Activated CD8-positive, alpha-beta memory T cell treated with anti-CD3 and anti-CD28 coated beads for 4 hours (primary cell): ENCODE measurements at places on chromosomes 6 and 20.

GRCh38 chr6:134574491-134574890, 256.6 kb upstream of the SGK1 start:
- DNase-seq: no peak

DNA sequence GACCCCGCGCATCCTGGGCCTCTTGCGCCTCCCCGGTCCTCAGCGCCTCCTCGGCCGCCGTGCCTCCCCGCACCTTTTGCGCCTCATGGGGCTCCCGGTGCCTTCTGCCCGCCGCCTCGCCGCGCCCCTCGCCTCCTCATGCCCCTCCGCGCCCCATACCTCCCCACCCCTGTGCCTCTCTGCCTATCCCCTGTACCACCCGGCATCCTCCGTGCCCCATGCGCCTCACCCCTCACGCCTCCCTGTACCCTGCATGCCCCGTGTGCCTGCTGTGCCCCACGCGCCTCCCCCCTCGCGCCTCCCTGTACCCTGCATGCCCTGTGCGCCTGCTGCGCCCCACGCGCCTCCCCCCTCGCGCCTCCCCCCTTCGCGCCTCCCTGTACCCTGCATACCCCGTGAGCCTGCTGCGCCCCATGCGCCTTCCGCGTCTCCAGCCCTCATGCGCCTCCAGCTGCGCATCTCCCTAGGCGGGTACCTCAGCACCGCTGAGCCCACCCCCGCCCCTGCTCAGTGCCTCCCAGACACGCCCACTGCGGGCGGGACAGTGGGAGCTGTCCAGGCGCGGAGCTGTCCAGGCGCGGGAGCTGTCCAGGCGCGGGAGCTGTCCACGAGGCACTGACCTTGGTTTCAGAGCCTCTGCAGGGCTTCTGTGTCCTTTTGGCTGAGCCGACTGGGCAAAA, 37.1 kb downstream of the IGF2R start:
- DNase-seq: no peak

GRCh38 chr20:1894951-1895673, at the start of gene SIRPA:
Gene SIRPA (plus strand): TSS chr20:1895407. CDS start chr20:1895448, 41 bp downstream.
- DNase-seq: no peak

- no peak for DNase-seq
Observed at GRCh38 chr6:111747829-111748228, 125.4 kb downstream of the FYN start.

DNA sequence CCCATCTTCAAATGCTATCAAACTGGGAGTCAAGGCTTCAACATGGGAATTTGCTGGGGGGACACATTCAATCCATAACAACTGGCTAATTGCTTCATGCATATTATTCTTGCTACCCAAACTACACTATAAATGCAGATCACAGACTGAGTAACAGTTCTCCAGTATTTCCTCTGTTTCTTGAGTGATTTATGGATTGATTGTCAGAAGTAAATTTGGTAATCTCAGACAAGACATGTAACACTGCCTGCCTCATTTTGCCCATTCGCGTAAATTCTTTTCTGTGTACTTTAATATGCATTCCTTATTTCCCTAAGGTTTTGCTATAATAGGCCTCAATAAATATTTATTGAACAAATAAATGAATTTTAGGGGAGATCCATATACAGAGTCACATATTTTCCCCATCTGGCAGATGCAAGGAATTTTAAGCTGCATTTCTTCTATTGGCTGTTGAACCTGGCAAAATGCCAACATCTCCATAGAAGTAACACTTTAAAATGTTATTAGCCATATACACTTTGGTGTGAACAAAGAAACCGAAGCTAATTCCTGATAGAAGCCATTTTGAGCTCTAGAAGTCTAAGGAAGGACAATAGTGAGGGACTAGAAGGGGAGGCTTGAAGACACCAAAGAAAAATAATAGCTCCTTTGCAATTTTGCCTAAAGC, 98.2 kb downstream of the QRSL1 start:
- DNase-seq: no peak

DNA sequence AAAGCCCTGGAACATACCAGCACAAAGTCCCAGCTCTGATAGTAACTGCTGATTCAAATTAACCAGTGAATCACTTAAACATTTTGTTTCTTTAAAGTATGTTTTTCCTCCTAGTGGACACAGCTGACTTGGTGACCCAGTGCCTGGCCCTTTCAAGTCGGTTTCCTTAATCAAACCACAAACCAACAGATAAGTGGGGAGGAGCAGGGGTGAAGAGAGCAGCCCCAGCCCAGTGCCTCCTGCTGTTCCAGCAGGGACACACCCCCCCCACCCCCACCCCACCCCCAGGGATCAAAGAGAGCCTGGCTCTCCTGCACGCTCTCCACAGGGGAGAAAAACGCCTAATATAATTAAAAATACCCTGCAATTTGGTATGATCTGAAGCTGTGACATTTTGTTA, 55.4 kb upstream of the TBXT start:
- DNase-seq: no peak

DNA sequence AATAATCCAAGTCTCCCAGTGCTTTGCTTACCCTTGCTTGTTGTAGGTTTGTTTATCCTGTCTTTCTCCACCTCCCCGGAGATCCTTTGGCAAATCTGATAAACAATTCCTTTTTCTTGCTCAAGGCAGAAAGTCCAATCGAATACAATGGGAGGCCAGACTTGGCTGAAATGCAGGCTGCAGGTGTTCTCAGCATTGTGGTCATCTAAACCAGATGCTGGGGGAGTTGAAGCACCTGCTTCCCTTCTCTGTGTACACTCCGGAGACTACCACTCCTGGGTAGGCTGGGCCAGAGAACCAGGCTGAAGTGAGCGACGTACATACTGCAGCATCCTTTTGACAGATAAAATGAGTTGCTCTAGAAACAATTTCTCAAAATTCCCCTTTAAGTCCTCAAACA, 82.6 kb upstream of the PREP start:
- DNase-seq: no peak

DNA sequence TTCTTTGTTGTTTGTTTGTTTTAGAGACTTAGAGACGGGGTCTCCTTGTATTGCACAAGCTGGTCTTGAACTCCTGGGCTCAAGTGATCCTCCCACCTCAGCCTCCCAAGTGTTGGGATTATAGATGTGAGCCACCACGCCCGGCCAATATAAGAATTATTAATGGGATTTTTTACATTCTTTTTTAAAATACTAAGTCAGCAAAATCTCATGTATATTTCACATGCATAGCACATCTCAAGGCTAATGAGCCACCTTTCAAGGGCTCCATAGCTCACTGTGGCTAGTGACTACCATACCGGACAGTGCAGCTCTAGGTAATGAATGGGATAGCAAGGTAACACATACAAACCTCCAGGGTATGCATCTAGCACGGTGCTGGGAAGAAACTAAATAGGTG, 361.4 kb downstream of the SAMD5 start:
- no peak for DNase-seq

DNA sequence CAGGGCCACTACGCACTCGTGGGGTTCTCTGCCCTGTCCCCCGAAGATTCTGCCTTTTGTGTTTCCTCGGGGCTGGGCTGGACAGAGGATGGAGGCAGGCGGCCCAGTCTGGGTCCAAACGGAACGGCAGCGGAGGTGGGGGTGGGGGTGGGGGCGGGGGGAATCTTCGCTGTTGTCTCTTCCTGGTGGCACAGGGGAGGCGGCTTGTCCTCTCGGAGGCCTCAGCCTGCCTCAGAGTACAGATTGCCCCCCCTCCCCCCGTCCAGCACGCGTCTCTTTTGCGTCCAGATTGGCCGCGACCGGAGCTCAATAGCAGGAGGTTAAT, 1.4 kb upstream of the INSM1 start:
- DNase-seq: no peak

DNA sequence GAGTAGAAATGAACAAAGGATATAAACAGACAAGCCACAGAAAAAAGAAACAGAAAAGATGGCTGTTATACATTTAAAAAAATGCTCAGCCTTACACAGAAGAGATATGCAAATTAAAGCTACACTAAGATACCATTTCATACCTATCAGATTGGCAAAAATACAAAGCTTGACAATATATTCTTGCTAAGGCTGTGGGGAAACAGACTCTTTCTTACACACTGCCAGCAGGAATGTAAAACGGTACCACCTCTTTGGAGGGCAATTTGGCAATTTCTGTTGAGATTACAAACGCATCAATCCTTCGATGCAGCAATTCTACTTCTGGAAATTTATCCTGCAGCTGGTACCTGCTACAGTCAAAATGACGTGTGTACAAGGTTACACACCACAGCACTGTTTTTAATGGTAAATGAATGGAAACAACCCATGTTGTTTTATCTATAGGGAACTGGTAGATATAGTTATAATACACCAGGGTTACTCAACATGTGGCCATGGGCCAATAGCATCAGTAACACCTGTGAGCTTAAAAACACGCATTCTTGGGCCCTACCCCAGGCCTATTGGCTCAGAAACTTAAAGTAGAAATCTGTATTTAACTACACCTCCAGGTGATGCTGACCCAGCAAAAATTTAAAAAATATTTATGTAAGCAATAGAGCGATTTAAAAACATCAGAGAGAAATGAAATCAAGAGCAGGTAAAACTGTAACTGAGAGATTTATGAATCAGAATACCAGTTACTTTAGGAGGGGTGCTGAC, 53.3 kb downstream of the TRAM2 start:
- no peak for DNase-seq

- DNase-seq: no peak
Observed at GRCh38 chr20:61052776-61053442, 199.2 kb upstream of the CDH4 start.

DNA sequence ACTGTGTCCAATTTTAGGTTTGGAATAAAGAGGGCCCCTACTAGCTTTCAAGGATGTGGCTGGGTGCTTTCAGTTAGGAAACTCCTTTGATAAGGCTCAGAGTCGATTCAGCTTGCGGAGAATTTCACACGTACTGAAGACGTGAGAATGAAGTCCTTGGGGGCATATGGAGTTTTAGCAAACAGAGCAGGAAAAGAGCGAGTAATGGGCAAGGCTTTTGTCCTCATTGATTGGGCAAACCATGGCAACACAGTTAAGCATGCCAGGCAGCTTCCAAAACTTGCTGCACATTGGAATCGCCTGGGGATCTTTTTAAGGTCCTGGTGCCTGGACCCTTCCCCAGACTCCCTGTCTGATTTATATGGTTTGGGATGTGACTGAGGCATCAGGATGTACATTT, 29.2 kb downstream of the ISM1 start:
- no peak for DNase-seq

- DNase-seq: no peak
Observed at GRCh38 chr6:90139272-90139817, 157.3 kb downstream of the BACH2 start.

- no peak for DNase-seq
Observed at GRCh38 chr6:16380220-16380809, 141.9 kb downstream of the GMPR start.

DNA sequence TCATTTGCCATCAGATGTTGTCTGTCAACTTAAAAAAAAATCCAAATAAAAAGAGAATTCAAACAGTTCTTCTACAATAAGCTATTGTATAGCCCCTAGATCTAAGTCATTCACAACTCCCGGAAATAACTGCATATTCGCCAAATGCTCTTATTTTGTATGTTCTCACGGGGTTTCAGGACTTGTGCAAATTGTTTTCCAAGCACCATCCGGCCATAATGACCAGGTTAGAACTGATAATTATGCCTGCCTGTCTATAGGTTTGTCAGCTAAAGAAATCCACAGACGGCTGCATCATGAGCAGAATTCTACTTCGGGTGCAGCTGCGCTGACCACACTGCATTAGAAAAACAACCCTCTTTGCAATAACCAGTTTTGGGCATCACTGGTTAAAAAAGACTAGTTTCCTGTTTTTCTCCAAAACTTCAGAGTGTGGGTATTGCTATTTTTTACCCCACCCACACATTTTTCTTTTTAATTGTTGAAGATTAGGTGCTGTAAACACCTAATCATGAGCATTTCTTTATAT, 87.7 kb downstream of the HIVEP2 start:
- no peak for DNase-seq

DNA sequence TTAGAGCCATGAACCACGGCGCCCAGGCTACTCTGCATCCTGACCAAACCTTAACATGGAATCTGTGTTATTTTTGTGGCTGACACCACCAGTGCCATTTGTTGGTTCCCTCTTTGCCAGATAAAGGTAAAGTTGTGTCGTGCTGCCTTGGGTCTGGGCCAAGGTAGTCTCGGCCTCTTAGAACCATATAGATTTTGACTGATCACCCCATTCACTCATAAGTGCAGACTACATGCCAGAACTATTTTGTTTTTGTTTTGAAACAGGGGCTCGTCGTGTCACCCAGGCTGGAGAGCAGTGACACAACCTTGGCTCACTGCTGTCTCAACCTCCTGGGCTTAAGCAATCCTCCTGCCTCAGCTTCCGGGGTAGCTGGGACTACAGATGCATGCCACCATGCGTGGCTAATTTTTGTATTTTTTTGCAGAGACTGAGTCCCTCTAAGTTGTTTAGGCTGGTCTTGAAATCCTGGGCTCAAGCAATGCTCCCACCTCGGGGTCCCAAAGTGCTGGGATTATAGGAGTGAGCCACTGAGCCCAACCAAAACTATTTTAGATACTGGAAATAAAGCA, 19.2 kb upstream of the RIPOR3 start:
- no peak for DNase-seq

GRCh38 chr6:49966334-49966733, 2.4 kb upstream of the DEFB114 start:
- DNase-seq: no peak

- DNase-seq: no peak
Observed at GRCh38 chr6:103870970-103871369, 988.7 kb downstream of the HACE1 start.

- peak; percentile 2 for DNase-seq
Observed at GRCh38 chr20:15708984-15709598, 864.2 kb downstream of the KIF16B start.

DNA sequence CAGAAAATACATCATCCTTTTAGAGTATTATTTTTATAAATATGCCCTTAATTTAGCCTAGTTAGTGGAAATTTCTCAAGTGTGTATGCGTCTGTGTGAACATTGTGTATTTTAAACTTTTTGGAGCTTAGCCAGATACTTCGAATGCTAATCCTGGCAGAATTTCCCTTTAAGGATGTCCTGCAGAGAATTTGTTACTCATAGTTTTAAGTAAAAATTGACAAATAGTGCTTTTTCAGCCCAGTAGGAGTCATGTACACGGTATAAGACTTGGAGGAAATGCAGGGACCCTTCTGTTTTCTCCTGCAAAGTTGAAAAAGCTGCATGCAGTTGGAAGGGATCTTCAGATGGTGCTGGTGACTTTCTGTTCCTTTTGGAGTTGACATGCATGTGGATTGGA, at the start of gene FHL5:
FHL5 (plus strand) TSS at position 243 of the 400 bp plus-strand sequence. CDS start 40,486 bp downstream, outside the sequence.
- DNase-seq: no peak
